ENCODE measurements at places on chromosomes 5 and 9.
A peak's percentile ranks its signal among the peaks of the same experiment; 100 is the strongest.

GRCh38 chr9:20315677-20316076, 306.6 kb downstream of the MLLT3 start:
- DNase-seq = peak; percentile 65

DNA sequence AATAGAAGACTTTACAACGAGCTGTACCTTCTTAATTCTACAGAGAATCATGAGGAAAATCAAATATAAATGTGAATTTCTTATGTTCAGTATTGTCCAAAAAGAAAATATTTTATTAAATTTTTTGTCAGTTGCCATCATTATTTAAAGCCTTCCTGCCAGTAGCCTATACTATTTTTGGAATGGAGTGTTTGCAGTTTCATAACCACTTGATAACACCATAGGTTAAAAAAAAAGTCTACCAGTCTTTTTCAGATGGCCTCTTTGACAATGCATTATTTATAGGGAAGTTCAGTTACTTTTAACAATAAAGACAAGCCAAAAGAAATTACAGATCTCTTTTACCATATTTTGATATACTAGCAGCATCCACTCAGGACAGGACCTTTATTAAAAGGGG, 80.3 kb upstream of the CCDC152 start:
- no peak for DNase-seq

DNA sequence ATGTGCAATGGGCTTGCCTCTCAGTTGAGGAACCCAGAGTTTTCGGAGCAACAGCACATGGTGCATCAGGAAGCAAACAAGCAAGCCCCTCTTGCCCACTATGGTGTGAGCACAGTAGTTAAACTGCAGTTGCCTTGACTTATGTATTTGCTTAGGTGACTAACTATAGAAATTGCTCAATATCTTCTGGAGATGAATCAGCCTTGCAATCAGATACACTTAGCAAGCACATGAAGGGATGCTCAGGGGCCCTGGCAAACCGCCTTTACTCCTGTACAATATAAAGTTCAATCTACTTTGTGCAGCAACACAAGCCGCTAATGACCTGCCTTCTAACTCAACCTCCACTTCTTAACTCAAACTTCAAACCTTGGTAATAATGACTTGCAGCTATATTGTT, 581.7 kb upstream of the RIOK2 start:
- DNase-seq = peak; percentile 7

DNA sequence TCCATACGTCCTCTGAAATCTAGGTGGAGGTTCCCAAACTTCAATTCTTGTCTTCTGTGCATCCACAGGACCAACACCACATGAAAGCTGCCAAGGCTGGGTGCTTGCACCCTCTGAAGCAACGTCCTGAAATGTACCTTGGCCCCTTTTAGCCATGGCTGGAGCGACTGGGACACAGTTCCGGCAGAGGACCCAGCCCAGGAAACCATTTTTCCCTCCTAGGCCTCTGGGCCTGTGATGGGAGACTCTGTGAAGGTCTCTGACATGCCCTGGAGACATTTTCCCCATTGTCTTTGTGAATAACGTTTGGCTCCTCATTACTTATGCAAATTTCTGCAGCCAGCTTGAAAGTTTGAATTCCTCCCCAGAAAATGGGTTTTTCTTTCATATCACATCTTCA, 261.8 kb upstream of the RFX3 start:
- no peak for DNase-seq

DNA sequence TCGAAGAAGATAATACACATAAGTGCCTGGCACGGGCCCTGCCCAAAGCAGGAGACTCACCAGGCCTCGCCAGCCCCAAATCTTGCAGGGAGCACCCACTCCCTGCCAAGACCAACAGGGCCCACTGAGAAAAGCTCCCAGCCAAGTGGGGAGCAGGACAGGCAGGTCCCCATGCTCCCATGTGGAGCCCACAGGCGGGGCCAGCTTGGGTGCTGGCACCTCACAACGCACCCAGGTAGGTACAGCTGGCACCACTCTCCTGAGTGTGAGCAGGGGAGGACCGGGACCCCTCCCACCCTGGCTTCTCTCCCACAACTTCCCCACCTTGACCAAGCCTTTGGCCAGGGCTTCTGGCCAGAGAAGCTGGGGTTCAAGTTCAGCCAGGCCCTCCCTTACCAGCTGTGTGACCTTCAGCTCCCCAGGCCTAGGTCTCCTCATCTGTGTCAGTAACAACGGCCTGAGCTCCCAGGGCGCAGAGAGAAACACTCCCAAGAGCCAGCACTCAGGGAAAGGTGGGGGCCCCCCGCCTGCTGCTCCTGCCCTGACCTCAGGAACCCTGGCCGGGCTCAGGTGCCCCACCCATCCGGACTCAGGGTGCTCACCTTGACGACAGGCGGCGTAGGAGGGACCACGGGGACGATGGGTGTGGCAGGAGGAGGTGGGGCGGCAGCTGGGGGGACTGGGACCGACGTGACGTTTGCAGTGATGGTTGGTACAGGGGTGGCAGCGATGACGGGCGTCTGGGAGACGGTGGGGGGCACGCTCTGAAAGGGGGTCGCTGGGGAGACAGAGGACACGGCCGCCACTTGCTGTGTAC, 17.8 kb downstream of the BRD3 start:
- DNase-seq = no peak

- DNase-seq = no peak
Observed at GRCh38 chr9:71814226-71814625, 45.9 kb upstream of the CEMIP2 start.

DNA sequence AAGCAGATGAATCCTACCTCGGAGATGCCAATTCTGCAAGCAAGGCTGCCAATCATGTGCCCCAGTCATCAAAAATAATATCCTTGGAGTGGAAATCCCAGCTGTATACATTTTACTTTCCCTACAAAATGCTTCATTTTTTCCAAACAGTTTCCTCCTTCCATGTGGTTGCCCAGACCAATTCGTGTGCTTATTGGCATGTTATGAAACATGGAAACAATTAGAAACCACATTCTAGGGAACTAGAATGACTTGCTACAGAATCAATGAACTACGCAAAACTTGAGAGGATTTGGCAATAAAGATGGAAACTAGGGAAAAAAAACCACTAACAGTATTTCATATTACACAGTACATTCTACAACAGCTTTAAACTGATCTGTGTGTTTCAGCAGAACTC, 584.5 kb upstream of the DMAC1 start:
- DNase-seq = no peak

GRCh38 chr9:100021931-100022330, 76.9 kb downstream of the ERP44 start:
- no peak for DNase-seq

DNA sequence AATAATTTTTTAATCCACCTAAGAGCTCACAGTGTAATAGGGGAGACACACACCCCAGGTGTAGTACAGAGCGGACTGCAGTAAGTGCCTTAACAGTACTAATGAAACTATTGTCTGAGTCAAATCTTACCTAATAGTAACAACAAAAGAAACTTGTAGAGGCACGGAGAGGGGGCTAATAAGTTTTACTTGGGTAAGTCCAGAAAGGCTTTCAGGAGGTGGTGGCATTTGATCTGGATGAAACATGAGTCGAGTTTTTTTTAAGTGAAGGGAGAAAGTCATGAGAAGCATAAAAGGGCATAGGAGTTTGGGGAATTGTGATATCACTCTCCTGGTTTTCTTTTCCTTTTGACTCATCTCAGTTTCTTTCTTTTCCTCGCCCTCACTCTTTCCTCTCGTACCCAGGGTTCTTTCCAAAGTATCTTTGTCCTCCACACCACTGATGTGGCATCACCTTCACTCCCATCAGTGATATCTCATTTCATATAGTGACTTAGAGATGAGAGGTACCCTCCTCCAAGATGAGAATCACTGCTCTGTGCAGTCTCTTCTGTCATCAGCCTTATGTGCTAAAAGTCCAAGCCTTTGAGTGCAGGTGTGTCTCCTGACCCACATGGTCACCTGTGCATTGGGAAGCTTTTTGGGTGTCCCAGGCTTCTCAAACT, 2.0 kb downstream of the CTNNA1 start:
- no peak for DNase-seq

GRCh38 chr5:31523041-31523440, 8.9 kb downstream of the DROSHA start:
- DNase-seq = no peak

DNA sequence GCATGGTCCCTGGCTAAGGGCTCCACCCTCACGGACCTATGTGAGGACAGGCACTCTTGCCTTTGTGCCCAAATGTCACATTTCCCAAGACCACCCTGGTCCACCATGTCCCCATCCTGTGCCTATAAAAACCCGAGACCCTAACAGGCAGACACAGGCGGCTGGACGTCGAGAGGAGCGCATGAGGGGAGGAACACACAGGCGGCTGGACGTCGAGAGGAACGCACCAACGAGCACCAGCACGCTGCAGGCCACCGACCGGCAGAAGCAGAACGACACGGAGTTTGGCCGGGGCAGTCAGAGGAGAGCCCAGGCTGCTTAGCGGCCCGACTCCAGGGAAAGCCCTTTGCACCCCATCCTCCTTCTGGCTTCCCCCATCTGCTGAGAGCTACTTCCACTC, 119.9 kb downstream of the ADAMTS2 start:
- DNase-seq = no peak

DNA sequence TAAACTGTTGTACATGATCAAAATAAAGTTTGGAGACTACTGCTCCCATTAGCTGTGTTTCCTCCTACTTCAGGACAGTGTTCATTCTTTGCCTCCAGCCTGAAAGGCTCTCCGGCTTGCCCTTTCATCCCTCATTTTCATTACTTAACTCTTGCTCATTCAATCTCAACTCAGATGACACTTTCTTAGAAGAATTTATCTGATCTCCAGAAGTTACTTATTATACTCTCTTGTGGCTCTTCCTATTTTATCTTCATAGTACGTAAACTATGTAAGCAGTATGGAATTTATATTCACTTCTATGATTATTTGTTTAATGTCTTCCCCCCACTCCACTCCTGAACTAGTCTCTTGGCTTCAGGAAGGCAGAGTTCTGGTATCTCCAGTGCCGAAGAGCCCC, 1737.9 kb upstream of the C9orf72 start:
- DNase-seq = no peak

GRCh38 chr5:149702934-149703646, 27.0 kb upstream of the PPARGC1B start:
- DNase-seq = no peak
